ENCODE measurements at places on chromosomes 6 and 20.

GRCh38 chr6:75483136-75483952, 10.3 kb downstream of the FILIP1 start:
- DNase-seq, result no peak

DNA sequence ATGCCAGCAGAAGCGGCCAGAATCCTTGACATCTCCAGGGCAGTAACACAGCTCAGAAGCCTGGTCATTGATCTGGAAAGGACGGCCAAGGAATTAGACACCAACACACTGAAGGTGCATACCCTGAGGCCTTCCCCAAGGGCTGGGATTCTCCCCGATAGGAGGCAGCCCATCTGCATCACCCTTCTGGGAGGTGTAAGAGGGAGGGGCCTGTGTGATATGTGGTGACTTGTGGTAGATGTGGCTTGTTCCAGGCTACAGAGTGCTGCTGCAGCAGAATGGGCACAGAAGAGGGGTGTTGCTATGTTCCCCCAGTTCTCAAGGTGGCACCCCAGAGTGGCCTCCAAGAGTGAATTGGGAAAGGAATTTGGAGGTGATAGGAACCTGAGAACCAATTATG, 11.2 kb downstream of the TRIM40 start:
- no peak for DNase-seq

DNA sequence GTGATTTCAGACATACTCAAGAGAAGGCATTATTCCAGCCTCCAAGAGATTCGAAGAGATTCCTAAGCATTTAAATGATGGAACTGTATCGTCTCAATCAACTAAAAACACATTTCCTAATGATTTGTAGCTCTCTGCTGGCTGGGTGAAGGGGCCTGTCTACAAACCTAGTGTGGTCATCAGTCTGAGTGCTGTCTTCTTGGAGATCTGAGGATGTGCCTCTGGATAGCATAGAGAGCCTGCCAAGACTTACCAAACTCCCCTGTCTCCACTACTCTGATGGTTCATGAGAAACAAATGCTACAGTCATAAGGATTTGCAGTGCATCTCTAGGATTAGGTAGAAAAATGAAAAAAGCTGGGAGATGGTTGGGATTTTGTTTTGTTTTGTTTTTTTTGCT, 176.9 kb upstream of the CITED2 start:
- no peak for DNase-seq

DNA sequence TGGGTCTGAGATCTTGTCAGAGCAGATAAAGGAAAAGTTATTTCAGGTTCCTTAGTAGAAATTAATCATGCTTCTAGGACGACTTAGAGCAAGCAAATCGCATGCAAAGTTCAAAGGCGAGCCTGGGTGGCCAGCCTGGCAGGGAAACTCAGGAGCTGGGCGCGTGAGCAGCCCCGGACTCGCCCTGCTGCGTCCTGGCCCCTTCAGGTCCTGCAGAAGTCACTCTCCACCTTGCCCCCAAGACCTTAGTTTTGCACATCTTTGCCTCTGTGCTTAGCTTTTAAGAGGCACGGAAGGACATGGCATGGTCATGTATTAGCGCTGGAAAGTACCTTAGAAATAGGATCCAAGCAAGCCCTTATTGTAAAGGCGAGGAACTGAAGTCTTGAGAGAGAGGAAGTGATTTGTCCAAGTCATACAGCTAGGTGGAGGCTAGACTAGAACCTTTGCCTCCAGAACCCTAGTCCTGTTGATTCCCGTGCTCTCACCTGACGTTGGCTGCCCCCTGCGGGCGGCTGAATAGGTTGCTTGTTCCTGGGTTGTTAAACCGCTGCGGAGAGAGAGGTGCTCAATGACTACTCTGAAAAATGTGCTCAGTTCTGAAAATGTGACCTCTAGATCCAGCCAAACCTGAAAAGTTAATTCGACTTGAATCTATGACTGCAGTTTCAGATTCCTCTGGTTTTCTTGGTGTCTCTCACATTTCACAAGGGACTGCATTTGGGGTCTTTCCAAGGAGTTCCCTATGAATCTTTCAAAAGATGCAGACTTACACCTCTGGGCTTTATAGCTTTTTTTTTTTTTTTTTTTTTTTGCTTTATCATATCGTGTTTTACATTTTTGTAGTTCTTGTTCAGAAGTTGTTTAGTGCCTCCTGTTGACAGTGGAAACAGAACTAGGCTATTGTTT, 2.7 kb downstream of the MYB start:
- DNase-seq, result no peak

GRCh38 chr6:108142240-108142639, 23.6 kb upstream of the NR2E1 start:
- no peak for DNase-seq

DNA sequence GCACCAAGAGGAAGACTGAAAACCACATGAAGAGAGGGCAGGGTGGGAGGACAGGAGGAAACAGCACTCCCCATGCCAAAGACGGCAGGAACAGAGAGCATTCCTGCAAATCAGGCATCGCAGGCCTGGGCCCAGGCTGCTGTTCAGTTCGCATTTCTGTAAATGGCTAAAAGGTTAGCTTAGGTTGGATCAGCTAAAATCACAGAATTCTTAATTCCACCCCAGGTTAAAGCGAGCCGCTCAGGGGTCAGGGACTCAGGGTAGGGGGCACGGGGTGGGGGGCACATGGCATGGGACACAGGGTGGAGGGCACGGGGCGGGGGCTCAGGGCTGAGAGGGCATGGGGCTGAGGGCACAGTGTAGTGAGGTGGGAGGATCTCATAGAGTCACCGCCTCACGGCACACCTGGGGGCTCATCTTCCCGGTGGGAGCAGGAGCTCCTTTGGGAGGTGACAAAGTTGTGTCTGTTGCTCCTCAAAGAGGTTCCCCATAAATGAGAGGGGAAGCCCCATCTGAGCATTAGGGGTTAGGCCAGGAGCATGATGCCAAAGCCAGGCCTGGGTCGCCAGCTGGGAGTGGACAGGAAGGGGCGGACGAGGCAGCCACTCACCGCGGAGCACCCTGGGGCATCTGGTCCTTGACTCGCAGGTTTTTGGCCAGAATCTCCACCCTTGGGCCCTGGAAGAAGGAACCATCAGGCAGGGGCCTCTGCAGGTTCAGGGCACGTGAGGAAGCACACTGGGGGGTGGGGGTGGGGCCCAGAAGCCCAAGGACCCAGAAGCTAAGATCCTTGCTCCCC, 200.7 kb downstream of the PREX1 start:
- no peak for DNase-seq

- no peak for DNase-seq
Measured at GRCh38 chr20:19761841-19762240, 3.8 kb downstream of the RIN2 start.

DNA sequence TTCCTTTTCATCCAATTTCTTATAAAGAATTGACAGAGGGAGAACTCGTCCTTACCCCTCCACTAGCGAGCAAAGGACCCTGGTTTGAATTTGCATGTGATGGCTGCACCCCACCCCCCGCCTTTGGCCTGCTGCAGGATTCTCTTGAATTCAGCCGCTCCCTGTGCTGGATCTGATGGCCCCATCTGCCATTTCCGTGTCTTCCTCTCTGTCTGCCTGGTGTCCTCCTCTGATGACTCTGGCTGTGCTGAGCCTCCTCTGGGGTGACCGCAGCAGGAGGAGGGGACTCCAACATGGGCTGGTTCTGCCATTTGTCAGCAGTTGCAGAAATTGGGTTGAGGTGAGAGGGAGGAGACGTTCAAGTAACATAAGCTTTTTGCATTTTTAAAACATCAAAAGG, 188.8 kb downstream of the DLL1 start:
- no peak for DNase-seq

- DNase-seq, result peak; percentile 59
Measured at GRCh38 chr6:8131265-8131897, 29.0 kb upstream of the EEF1E1 start.

DNA sequence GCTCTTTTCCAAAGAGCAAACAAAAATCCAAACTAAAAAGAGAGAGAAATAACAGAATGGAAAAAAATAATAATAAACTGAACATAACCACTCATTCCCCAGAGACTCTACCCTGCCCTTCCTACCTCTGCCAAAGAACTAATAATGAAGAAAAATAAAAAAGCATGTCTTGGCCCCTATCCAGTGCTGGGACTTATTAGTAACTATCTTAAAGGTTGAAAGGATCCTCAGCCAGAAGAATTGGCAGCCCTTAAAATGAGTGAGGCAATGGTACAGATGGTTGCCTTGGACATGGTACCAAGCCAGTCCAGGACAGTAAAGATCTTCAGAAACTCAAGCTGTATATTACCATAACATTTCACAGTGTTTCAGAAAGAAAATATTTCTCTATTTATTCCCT, 279.3 kb downstream of the HACE1 start:
- DNase-seq, result no peak

- DNase-seq, result no peak
Measured at GRCh38 chr6:145866456-145867396, 52.1 kb upstream of the FBXO30 start.

GRCh38 chr20:29873946-29874345, 1383.5 kb upstream of the DEFB115 start:
- no peak for DNase-seq

DNA sequence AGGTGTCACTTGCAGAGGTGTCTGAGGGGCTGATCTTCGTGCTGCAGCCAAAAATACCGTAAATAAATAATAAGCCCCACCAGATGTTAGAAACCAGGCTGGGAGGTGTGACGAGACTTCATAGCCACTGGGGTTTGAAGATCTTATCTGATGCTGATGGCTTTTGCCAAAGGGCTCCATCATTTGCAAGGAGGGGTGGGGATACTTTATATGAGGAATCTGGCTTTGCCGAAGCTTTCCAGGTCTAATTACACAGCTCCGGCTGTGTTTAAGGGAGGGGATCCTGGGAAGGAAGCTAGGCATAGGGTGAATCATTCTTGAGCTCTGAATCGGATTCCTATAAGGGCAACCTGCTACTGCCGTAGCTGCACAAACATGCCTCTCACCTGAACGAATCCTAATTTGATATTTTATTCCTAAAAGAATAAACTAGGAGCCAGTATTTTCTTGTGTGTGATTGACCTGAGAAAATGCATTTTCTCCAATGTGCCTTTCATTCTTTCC, 249.6 kb downstream of the SOD2 start:
- no peak for DNase-seq

- peak; percentile 43 for DNase-seq
Measured at GRCh38 chr6:111478749-111479148, 4.3 kb downstream of the REV3L start.

- DNase-seq, result no peak
Measured at GRCh38 chr6:7555671-7556070, 14.2 kb downstream of the DSP start.

GRCh38 chr20:13930281-13930680, 60.1 kb downstream of the SEL1L2 start:
- no peak for DNase-seq

DNA sequence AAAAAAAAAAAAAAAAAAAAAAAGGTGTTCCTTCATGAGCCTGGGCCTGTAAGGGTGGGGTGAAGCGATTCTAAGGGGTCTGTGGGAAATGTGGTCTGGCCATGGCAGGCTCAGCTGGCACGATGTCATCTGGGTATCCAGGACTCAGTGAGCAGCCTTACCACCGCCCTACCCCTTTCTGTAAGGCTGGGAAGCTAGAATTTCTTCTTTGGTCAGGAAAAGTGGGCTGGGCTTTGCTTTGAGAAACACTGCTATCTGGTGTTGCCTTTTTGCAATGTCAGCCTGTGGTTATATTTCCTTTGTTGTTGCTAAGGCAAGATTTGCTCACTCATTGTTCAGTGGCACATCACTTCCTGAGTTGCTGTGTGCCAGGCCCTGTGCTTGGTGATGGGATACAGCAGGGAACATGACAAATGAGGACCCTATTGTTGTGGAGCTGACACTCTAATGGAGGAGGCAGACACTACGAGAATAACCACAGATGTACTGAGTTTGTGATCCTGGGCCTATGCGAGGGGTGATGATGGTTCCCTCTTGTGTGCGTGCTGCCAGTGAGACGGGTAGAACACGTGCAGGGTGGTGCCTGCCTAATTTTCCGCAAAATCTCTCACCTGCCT, 45.9 kb upstream of the ZNFX1 start:
- peak; percentile 79 for DNase-seq

DNA sequence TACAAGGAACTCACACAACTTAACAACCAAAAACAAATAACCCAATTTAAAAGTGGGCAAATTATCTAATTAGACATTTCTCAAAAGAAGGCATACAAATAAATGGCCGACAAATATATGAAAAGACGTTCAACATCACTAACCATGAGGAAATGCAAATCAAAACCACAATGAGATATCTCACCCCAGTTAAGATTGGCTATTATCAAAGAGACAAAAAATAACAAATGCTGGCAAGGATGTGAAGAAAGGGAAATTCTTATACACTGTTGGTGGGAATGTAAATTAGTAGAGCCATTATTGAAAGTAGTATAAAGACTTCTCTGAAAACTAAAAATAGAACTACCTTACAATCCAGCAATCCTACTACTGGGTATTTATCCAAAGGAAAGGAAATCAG, 96.7 kb upstream of the SIRPG start:
- no peak for DNase-seq

GRCh38 chr20:56925831-56926170, 296.7 kb downstream of the TFAP2C start:
- DNase-seq, result no peak

GRCh38 chr20:39717936-39718335, 755.8 kb downstream of the DHX35 start:
- DNase-seq, result no peak

DNA sequence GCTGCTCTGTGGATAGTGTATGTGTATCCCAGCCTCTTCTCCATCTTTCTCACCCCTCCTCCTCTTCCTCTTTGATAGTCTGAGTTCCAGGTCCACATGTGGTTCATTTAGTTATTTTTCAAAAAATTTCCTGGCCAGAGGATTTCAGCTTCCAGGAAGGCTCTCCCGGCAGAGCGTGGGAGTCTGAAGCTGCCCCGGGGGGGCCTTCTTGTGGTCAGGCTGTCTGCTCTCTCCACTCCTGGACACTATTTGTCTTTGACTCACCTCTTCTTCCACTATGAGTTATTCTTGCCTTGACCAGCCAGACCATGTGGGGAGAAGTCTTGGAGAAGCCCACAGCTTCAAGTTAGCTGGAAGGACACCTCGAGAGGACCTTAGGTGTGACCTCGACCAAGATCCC, 258.8 kb downstream of the CDC5L start:
- DNase-seq, result peak; percentile 48

Measured in stromal cell of bone marrow (primary cell).